ENCODE measurements at places on chromosomes 4 and X.

DNA sequence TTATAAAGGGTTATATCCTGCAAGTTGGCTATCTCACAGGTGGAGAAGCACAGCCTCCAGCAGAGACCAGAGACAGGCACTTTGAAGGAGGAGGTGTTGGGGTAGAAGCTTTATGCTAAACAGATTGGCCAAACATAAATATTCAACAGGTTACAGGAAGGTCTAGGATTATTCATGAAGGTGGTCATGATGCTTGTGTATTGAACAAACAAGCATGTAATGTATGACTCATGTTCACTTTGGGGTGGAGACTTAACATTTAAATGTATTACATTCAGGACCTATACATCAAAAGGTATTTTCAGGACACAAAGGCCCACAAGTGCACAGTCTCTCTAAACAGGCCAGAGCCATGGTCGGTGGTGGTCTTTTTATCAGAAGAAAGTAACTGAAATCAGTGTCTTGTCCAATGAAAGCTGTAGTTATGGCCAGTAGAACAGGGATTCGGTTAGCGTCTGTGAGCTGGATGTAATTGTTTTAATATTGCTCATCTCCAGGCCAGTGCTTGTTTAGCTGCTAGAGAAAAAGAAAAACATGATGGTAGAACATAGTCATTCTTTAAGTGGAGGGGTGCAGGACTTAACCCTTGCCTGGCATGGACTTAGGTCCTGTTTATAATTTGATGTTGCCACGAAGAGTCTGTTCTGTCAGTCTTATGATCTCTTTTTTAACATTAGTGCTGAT is 555.2 kb upstream of the PCDH10 start:
- no peak for DNase-seq

- DNase-seq: no peak
These were observed 10.6 kb downstream of the ASMTL start for GRCh38 chrX:1442016-1442665.

GRCh38 chr4:84964995-84965552 is 1.4 kb downstream of the WDFY3 start:
- no peak for DNase-seq

- DNase-seq: no peak
These were observed 86.7 kb downstream of the ATP8A1 start for GRCh38 chr4:42570221-42570620.

DNA sequence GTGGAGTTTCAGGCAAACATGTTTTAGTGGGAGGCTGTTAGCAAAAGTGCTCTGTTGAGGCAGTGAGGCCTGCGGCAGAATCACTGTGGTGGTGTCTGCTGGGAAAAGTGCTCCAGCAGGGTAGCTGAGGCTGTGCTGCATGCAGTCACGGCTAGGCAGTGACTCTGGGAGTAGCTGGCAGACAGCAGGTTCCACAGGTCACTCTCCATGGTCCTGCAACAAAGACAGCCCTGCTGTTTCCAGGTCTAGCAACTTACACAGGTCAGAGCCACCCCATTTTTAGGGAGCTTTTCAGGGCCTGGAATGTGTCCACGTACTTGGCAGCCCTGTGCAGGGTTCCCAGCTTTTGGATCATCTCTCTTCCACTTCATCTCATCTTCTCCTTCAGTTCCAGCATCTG is 184.3 kb downstream of the NAA11 start:
- no peak for DNase-seq

DNA sequence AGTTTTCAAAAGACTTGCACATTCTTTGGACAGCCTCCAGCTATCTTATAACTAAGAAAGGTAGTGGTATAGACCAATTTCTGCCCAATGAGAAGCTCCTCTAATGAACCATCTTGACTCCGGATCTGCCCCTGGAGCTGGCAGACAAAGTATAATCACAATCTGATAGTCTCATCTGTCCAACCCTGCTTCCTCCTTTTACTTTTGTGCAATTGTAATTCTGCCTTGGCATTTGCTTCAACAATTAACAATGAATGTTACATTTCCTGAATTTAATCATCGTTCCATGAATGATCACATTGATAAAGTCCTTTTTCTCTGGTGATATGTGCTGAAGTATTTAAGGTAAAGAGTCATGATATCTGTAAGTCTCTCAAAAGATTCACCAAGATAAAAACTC is 27.8 kb downstream of the FRYL start:
- no peak for DNase-seq

- no peak for DNase-seq
These were observed 251.0 kb upstream of the GPC4 start for GRCh38 chrX:133666256-133666655.

GRCh38 chr4:181677201-181677600 is 566.0 kb upstream of the TENM3 start:
- DNase-seq: no peak

DNA sequence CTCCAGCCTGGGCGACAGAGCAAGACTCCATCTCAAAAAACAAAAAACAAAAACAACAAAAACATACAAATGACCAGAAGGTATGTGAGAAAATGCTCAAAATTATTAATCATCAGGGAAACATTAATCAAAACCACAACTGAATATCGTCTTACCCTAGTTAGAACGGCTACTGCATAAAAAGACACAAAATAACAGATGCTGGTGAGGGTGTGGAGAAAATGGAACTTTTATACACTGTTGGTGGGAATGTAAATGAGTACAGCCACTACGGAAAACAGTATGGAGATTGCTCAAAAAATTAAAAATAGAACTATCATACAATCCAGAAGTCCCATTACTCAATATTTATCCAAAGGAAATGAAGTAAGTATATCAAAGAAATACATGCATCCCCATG is 27.3 kb downstream of the IQCM start:
- no peak for DNase-seq

GRCh38 chr4:137994853-137995252 is 247.3 kb downstream of the SLC7A11 start:
- no peak for DNase-seq

- DNase-seq: no peak
These were observed 296.8 kb downstream of the IDS start for GRCh38 chrX:149208307-149208706.

GRCh38 chr4:73870260-73870659 is 1.1 kb downstream of the CXCL1 start:
- no peak for DNase-seq

DNA sequence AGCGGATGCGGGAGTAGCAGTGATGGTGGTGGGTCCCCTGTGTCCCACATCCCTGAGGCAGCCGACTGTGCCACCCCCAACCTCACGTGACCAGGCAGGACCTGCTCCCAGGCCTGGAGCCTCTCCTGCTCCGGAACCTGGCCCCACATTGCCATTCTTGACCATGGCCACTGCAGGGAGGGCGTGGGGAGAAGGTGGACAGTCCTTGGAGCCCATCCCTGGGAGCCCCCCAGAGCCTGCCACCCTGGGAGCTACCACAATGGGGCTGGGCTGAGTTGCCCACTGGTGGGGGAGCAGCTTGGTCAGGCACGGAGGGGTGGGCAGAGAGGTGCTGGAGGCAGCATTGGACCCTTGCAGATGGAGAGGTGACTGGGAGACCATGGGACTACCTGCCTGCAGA is 36.8 kb downstream of the TMPRSS11A start:
- no peak for DNase-seq

- no peak for DNase-seq
These were observed 91.7 kb downstream of the FHDC1 start for GRCh38 chr4:153027866-153028265.

GRCh38 chrX:150697641-150698040 is 4.4 kb downstream of the MTMR1 start:
- no peak for DNase-seq

DNA sequence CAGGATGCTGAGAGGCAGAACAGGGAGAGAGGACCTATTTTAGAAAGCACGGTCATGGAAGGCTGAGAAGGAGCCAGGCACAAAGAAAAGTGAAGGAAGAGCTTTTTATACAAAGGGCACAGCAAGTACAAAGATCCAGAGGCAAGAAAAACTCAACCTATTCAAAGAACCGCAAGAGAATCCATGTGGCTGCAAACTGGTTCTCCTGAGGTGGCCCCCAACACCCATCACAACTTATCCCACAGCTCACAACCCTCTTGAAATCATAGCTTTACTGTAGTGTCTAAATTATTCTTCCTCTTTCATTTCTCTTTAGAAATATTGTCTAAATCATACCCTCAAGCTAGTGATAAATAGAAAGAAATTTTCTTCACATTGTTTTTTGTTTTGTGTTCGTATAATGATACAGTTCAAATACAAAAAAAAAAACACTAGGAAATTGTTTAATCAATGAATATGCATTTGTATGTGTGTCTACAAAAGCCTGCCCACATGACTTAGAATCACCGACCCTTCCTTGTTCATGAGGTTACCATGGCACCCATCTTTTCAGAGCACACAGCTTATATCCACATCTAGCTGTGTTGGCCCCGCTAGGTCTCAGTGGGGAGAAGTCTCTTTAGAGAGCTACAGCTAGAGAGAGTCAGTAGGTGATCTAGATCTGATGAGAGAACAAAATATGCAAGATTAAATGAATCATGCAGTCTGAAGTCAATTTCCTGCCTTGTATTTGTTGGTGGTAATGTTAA is 126.9 kb upstream of the DCLK2 start:
- no peak for DNase-seq

DNA sequence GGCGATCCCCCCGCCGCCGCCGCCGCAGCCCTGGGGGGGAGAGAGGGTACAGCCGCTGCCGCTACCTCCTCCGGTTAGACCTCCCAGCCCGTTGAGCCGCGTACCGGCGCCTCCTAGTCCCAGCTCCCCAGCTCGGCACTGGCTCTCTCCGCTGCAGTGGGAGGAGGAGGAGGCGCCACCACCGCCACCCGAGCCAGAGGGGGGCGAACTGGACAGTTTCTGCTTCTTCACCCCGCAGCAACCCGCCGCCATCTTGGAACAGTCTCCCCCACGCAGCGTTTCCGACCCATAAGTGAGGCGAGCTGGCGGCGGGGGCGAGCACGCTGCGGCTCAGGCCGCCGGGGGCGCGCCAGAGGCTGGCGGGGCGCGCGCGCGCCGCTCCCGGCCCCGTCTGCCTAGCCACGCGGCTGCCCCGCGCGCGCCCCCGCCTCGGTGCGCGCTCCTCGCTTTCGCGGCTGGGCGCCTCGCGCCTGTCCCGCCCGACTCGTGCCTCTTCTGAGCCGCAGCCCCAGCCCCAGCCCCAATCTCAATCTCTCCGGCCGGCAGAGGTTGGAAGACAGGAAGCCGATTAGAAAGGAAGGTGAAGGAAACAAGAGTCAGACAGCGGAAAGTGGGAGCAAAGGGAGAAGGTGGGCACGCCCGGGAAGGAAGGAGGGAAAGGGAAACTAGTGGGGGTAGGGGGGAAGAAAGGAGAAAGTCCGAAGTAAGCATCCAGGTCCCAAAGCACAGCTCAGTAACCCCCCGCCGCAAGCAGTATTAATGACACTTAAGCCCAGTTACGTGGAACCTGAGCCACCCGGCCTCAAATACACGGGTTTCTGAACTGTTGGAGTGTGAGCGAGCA is at the start of gene AMMECR1:
AMMECR1 (minus strand) TSS at position 266 of the 844 bp plus-strand sequence; CDS start at position 252, 14 bp downstream.
- DNase-seq: peak; percentile 60

GRCh38 chrX:39267176-39267575 is 465.9 kb downstream of the MID1IP1 start:
- DNase-seq: no peak

- no peak for DNase-seq
These were observed 28.4 kb downstream of the RNF4 start for GRCh38 chr4:2497324-2497723.

- no peak for DNase-seq
These were observed 363.8 kb upstream of the FTHL17 start for GRCh38 chrX:31435592-31435991.

- DNase-seq: no peak
These were observed 7.1 kb downstream of the CCDC160 start for GRCh38 chrX:134244043-134244442.

- DNase-seq: no peak
These were observed 13.0 kb downstream of the SH3BP2 start for GRCh38 chr4:2805712-2806389.

DNA sequence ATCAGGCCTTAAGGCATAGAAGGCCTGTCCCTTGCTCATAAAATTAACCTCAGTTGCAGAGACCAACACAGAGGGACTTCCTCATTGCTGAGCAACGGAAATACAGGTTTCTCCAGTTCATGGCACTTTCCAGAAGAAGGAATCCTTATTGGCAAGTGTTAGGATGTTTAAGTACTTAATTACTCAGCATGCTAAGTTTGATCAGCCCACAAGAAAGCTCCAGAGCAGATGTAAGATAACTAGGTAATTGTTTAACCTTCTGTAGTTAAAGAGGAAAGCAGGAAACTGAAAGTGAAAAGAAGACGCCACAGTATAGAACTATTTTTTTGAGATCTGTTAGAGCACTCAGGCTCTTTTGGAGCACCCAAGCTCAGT is 33.5 kb downstream of the SMS start:
- DNase-seq: no peak

DNA sequence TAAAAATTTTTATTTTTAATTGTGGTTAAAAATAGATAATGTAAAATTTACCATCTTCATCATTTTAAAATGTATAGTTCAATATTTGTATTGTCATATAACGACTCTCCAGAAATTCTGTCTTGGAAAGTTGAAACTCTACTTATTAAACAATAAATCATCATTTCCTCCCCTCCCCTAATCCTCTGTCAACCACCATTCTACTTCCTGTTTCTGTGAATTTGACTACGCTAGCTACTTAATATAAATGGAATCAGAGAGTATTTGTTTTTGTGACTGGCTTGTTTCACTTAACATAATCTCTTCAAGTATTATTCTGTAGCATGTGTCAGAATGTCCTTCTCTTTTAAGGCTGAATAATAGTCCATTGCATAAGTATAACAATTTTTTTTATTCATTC is 729.0 kb upstream of the AADAT start:
- no peak for DNase-seq

DNA sequence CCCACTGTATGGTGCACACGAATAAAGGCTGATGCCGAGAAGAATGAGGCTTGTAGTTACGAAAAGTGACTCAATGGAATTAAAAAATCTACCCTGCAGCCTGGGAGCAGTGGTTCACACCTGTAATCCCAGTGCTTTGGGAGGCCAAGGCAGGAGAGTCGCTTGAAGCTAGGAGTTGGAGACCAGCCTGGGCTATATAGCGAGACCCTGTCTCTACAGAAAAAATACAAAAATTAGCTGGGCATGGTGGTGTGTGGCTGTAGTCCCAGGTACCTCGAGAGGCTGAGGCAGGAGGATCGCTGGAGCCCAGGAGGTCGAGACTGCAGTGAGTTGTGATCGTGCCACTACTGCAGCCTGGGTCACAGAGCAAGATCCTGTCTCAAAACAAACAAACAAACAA is 11.7 kb upstream of the OPN1LW start:
- DNase-seq: no peak

DNA sequence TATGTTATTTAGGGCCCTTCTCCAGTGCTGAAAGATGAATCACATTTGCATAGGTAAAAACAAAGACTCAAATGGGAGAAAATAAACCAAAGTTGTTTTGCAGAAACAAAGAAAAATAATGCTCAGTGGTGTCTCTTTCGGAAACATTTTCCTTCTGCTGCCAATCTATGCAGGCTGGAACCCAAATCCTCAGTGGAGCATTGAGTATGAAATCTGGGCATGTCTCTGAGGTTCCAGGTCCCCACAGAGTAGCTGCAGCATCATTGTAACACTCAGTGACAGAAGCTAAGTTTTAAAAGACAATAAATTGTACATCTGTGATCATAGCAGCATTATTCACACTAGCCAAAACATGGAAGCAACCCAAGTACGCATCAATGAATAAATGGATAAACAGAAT is 303.6 kb downstream of the FBXW7 start:
- no peak for DNase-seq

Measured in stimulated activated CD8-positive, alpha-beta memory T cell treated with anti-CD3 and anti-CD28 coated beads, Interleukin-15, amount 100 ng/mL, for 4 hours (primary cell).